Vein endothelial cell (primary cell): ENCODE measurements at places on chromosomes 3 and 15. TPM values are rescaled to one million over a fixed set of nuclear protein-coding genes. Genes with fewer than 3 reads are reported as not detected.

ANKRD34C gene
- total RNA-seq, result not detected in 2 replicates

FHIT gene
- total RNA-seq, result 1.4 and 2.9 TPM in 2 replicates

CYP8B1 gene
- not detected in 2 replicates for total RNA-seq

TRPM1 gene
- 0.38 and 1.3 TPM in 2 replicates for total RNA-seq

GOLGA8T gene
- total RNA-seq, result not detected in 2 replicates

AHSG gene
- total RNA-seq, result not detected in 2 replicates

GRIP2 gene
- not detected in 2 replicates for total RNA-seq

GCNT3 gene
- not detected in 2 replicates for total RNA-seq

SOX2 gene
- total RNA-seq, result not detected in 2 replicates

UBR1 gene
- 33.1 and 36.6 TPM in 2 replicates for total RNA-seq
